ENCODE measurements at places on chromosomes 2 and 18.

- DNase-seq = no peak
Observed at GRCh38 chr2:111653913-111654312, 230.1 kb downstream of the ANAPC1 start.

DNA sequence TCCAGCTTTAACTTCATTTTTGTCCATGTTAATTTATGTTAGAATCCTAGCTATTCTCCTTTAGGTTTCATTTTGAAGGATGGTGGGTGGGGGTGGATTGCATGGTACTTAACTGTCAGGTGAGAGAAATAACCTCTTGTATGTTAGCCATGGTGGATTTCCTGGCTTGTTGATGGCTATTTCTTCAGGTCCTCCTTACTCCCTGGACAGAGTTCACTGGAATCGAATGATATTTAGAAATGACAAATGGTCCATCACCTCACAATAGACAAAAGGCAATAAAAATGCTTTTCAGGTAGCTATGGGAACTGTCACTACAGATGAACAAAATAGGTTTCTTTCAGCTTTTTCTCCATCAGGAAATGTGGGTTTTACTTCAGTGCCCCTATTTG is 91.7 kb downstream of the EML6 start:
- no peak for DNase-seq

DNA sequence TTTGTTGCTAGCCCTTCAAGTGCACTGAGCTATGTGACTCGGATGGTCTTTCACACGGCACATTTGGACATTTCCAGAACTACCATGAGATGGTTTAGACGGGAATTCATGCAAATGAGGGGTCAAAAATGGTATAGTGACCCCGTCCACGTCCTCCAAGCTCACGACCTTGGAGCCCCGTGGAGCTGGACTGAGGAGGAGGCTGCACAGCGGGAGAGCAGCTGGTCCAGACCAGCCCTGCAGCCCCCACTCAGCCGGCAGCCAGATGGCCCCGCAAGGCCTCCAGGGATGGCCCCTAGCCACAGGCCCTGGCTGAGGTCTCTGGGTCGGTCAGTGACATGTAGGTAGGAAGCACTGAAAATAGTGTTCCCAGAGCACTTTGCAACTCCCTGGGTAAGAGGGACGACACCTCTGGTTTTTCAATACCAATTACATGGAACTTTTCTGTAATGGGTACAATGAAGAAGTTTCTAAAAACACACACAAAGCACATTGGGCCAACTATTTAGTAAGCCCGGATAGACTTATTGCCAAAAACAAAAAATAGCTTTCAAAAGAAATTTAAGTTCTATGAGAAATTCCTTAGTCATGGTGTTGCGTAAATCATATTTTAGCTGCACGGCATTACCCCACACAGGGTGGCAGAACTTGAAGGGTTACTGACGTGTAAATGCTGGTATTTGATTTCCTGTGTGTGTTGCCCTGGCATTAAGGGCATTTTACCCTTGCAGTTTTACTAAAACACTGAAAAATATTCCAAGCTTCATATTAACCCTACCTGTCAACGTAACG is 88.8 kb downstream of the EPAS1 start:
- no peak for DNase-seq

DNA sequence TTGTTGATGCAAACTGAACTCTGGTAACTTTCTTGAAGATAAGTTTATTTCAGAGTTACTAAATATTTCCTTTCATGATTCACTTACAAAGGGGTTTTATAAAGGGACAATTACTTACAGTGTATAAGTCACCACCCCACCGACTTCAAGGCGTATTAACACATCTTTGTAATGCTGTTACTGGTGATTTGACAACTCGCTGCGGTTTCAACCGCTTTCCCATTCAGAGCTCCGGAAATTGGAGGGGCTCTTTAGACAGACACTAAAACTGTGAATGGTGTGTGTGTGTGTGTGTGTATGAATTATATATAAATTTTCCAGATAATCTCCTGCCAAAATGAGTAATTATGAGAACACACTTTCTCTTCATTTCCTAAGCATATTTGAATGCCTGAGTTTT is 4.9 kb downstream of the TM4SF20 start:
- peak; percentile 42 for DNase-seq

DNA sequence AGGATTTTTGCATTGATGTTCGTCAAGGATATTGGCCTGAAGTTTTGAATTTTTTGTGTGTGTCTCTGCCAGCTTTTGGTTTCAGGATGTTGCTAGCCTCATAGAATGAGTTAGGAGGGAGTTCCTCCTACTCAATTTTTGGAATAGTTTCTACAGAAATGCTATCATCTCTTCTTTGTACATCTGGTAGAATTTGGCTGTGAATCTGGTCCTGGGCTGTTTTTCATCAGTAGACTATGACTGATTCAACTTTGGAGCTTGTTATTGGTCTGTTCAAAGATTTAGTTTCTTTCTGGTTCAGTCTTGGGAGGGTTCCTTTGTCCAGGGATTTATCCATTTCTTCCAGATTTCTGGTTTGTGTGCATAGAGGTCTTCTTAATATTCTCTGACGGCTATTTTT is 166.7 kb downstream of the ST6GAL2 start:
- no peak for DNase-seq

DNA sequence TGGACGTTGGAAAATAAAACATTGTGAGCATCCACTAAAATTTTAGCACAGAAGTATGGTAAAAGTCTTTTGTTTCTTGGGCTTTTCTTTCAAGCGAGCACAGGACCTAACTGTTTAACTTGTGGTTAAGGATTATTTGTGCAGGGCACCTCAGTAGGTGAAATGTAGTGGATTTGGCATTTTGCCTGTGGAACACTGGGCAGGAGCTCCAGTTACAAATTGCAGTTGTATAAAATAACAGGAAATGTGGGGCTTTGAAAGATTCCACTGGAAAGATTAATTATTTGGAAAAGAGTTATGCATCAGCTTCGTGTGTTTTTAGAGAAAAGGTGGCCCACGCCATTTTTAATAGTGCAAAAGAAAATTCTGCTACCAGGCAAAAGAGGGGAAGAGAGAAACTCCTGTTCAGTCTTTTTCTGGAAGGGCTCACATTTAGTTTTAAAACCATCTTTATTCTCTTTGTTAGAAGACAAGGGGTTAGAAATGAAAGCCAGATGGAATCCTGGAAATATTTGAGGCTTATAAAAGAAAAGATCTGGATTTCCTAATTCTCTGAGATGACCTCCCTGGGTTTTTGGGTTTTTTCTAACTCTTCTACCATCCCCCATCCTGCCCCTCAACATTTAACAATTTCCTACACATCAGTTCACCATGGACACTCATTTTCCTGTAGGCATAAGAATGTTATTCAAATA is 144.3 kb upstream of the SERTAD2 start:
- no peak for DNase-seq

DNA sequence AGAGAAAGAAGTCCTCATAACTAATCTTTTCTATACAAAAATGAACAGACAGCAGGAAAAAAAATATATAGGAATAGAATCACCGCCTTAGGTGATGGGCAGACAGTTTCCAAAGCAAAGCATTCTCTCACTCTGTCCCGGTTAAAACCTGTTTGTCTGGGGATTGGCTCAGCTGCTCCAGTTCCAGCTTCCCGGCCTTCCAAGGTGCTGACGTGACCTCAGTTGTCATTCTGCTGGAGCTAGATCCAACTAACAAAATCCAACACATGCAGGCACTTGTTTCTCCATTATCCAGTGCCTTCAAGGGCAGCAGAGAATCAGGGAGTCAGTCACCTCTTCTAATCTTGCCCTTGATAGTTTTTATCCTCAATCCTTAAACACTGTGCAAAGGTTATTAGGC is 52.8 kb downstream of the IKZF2 start:
- no peak for DNase-seq

DNA sequence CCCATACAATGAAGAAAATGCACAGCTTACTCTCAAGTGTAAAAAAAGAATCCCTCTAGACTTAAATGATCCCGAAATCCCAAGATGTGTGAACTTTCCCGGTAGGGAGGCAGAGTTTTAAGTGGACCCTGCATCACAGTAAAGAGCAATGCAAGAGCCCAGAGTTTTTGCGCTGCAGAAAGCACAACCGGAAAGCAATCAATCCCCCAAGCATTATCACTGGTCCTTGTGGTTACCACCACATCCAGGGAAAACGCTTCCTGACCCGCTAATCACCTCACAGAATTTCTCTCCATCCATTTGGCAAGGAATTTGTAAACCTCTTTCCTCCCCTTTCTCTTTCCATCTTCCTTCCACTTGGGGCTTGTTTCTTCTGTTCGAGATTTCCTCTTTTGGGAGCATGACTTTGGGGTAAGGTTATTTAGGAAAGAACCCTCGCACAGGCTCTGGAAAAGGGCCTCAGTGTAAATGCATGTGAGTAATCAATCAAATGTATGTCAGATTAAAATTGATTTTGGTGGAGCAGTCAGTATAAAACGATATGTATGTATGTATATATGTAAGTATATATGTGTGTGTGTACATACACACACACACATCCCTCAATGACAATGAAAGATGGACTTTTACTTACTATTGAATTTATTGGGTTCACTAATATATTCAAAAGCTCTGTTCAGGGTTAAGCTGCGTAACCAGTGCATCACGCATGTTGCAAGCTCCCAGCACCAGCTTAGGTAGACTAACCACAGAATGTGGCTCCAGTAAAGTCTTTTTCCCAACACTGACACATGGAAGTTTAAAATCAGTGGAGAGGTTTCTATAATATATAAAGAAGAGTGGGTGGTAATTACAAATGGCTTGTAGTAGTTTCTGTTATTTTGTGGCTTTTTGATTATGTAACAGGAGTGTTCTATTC is 1.6 kb downstream of the PLCL1 start:
- peak; percentile 23 for DNase-seq

- DNase-seq = no peak
Observed at GRCh38 chr2:17227856-17228255, 290.4 kb downstream of the RAD51AP2 start.

- DNase-seq = no peak
Observed at GRCh38 chr18:59923539-59924196, 23.9 kb downstream of the PMAIP1 start.

- no peak for DNase-seq
Observed at GRCh38 chr2:189951791-189952535, 110.6 kb downstream of the MSTN start.

- peak; percentile 78 for DNase-seq
Observed at GRCh38 chr18:75161256-75162028, 47.5 kb downstream of the PTGR3 start.

DNA sequence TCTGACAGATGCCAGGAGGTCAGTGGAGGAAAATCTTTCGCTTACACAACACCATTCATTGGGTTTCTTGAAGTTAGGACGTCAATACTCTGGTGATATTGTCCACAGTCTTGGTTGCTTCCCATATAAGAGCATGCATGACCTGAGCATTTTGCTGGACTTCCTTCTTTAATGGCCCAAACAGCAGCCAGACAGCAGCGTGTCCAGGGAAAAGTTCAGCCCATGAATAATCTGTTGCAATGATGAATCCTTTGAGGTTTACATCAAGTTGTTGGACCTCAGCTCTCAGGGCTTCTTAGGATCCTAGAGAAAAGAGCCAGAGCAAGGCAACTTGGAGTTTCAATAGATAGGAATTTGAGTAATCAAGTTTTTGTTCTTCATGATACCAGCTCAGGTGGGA is 155.6 kb upstream of the MGAT5 start:
- DNase-seq = no peak

DNA sequence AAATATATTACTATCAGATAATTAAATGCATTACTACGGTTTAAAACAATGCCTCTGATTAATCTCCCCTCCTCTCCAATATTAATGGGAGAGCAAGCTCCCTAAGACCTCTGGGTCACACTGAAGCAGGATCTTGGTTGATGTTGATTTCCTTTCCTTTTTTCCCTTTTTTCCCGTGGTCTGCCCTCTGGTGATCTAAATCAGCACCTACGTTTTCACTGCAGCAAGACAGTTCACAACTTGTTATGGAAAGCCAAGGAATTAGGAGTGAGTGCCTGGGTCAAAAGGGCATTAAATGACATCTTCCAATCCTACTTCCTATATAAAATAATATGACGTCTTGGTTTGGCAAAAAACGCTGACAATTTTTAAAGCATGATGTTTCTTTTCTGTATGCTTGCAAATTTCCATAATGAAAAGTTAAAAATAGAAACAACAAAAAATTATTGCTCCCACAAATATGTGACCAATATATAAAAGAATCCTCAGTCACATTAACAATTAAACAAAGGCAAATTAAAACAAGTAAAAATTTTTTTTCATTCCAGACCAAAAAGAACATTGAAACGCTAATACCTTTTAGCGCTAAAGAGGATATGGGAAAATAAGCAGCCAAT is 7.9 kb upstream of the CFAP36 start:
- peak; percentile 32 for DNase-seq

DNA sequence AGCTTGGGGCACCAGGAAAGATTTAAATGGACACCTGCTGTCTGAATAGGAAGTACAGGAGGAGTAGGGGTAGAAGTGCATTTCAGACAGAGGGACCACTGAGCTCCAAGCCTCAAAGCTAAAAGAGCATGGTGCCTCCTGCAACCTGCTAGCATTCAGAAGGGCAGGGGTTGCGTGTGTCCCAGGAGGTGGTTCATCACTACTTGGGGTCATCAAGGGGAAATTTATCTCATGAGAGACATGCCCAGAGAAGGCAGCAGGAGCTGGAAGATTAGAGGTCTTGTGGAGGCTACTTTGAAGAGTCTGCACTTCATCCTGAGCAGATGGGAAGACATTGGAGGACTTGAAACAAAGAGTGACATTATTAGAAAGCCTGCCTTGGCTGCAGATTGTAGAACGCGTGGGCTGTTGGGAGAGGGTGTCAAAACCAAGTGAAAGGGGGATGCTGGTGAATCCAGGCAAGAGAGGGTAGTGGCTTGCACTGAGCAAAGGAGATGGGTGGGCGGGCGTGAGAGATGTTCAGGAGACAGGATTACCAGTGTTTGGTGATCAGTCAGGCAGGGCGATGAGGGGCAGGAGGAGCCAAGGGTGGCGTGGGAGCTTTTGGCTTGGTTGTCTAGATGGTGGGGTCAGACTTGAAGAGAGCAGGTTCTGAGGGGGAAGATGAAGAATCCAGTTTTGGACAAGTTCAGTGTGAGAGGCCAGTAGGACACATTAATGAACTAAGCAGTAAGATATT is 154.0 kb downstream of the DYSF start:
- no peak for DNase-seq

DNA sequence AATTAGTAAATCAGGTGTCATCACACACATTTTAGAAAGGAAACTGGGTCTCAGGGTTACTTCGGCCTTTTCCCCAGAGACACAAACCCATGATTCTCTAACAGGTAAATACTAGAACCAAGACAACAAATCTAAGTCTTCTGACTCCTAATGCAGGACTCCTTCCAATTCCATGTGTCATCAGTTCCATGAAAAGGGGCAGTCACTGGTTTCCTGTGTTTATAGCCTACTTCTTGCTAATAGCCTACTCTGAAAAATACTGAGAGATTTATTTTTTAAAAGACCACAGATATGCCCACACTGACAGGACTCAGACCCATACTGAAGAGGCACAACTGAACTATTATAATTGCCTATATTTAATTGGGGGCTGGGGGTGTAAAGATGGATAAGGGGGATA is 33.0 kb downstream of the RAB1A start:
- no peak for DNase-seq

- DNase-seq = no peak
Observed at GRCh38 chr2:72824224-72824842, 1.5 kb downstream of the EXOC6B start.

GRCh38 chr2:81087646-81088045 is 783.1 kb upstream of the LRRTM1 start:
- no peak for DNase-seq

GRCh38 chr18:31658670-31659575 is 25.5 kb downstream of the B4GALT6 start:
- peak; percentile 25 for DNase-seq

- no peak for DNase-seq
Observed at GRCh38 chr2:7849027-7849426, 832.8 kb upstream of the ID2 start.

GRCh38 chr2:157725846-157726245 is 97.2 kb upstream of the ACVR1C start:
- no peak for DNase-seq
